ENCODE measurements at places on chromosomes 5 and 9.

DNA sequence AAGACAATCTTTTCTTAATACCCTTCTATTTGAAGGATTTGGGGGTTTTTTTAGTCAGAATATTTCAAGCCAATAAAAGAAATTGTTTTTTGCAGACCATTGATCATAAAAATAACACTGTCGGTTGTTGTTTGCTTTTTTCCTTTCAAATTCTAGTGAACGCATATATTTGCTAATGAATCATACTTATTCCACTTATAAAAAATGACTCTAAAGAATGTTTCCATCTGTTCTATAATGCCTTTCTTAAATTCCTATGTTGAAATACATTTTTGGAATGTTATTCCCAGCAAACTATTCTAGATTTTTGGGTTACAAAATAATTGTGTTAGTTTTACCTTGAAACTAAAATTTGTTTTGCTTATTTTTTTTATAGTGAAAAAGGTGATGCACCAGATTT is 32.2 kb downstream of the CWC27 start:
- DNase-seq: no peak

DNA sequence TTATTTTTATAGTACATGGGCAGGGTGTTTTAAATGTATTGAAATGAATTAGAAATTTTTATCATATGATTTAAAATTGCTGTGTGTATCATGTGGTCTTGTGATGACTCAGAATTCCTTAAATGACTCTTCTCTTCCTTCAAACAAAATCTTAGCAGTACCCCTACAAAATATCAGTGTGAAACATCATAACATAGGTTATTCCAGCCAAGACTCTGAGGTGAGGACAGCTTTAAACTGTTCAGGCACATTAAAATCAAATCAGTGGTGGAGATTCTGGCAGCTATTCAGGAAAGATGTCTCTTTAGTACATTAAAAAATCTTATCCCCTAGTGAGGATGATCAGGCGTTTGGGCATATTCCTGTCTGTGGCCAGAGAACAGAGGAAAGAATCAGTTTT is 174.0 kb downstream of the MAN2A1 start:
- DNase-seq: no peak

- no peak for DNase-seq
Observed at GRCh38 chr5:172766287-172767108, 4.5 kb downstream of the DUSP1 start.

GRCh38 chr9:72480921-72481320 is 40.5 kb upstream of the TMC1 start:
- no peak for DNase-seq

DNA sequence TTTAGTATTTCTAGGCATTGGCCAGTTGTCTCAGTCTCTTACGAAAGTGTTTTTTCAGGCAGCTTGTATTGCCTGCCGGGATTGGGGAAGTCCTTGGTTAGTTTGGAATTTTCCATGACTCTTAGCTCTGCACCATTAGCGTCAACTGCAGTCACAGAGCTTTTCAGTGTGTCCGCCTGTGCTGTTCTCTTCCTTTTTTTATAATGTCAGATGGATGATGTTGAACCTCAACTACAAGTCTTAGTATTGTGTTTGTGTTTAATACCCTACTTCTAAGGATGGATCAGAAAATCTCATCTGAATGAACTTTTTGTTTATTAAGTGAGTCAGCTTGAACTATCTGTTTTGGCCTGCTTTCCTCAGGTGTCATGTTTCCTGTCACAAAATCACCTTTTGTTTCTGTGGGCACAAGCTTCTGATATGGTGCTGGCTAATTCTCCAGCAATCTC is 33.1 kb downstream of the ATP6V0E1 start:
- DNase-seq: no peak

DNA sequence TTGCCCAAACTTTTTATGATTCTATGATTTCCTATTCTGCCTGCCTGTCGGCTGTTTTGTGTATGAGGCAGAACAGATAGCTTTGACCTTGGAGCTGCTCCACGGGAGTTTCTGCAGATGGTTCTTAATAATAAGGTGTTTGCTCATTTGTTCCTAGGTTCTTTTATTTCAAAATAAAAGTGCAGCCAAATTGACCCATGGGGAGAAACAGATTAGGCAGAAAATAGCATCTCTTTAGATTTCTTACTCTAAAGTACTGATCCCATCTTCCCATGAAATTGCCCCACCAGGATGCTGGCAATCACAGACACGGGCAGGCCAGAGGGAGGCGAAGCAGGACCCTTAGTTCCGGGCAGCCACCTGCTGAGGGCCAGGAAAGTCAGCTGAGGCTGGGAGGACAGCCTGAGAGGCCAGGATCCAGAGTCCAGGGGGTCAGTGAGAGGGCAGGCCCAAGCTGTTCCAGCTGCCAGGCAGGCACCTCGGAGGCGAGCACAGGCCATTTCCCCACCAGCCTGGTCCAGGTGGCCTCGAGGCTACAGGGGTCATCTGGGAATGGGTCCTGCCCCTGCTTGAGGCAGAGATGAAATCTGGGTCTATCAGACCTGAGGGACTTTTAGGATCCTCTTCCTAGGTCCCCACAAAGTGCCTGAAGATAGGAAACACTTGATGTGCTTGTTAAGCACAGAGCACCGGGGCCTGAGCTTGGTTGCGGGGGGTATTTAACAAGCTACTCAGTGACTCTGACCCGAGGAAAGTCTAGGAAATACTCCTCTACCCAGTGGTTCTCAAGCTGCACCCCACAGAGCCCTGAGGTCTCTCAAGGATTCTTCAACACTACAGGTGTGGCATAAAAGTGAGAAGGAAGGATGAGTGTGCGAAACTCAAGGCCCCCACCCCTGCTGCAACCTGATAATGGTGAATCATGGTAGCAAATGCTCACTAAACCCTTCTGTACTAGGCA is 145.4 kb downstream of the CMYA5 start:
- no peak for DNase-seq

DNA sequence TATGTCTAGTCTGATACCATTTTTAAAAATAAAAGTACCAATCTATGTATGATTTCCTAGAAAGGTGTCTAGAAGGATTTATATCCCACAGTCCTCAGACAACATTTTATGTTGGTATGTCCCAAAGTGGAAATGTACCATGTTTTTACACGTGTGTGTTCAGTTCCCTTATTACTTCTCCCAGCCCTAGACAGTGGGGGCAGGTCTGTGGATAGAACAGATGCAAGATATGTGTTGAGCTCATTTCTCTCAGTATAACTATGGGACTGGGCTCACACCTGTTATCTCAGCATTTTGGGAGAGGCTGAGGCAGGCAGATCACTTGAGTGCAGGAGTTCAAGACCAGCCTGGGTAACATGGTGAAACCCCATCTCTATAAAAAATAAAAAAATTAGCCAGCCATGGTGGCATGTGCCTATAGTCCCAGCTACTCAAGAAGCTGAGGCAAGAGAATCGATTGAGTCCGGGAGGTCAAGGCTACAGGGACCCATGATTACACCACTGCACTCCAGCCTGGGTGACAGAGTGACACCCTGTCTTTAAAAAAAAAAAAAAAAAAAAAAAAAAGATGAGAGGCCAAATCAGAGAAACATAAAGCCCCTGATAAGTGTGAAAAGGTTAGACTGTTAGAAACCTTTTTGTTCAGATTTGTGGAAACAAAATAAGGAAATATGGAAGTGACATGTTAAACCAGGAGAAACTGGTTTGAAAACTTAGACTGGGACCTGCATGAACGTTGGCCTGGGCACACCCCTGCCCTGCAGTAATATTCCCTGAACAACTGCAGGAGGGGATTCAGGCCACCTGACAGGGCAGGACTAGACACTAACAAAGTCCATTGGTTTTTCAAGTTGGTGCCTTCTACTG is 7.4 kb upstream of the SLC2A8 start:
- DNase-seq: no peak

GRCh38 chr5:45109062-45109461 is 300.3 kb downstream of the MRPS30 start:
- DNase-seq: no peak

DNA sequence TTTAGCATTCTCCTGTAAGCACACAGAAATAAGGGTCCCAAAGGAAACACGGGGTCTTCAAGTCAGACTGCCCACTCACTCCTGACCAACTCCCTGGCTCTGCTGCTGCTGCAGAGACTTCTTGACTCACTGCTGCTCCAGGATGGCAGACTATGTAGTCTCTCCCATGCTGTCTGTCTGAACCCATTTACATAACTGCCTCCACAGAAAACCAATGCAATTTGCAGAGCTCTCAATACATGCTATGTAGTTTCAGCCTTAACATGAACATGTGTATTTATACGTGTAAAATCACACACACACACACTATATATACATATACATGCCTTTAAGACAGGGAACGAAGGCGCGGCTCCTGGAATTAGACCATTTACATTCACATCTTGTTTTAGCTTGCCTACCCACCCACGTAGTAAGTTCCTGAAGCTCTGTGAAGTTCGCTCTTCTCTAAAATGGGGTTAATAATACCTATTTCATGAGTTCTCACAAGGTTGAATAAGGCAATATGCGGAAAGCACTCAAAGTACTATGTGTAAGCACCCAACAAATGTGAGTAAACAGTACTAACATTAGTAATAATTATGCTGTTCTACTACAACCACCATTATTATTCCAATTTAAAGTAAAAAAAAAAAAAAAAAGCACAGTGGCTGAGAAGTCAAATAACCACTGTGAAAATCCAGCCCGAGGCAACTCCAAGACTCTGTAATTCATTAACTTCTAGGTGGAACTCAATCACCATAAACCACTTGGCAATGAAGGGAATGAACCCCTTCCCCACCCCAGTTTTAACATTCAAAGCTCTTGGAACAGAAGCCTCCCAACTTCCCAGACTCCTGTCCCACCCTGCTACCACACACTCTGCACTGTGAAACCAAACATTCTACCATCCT is 31.8 kb downstream of the PRELID2 start:
- DNase-seq: no peak

DNA sequence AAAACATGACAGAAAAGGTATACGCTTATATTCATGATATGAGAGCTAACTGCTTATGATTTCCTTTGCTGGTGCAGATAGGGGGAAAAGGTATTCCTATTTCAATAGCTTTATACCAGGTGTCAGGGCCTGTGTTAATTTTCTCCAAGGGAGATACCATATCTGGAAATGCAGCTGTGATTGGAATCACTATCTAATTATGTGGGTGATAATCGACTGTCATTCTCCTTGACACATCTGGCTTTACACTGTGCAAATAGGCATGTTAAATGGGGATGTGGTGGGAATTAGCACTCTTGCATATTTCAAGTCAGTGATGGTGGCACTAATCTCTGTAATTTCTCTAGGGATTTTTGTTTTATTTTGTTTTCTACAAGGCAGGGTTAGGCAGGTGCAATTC is 611.1 kb downstream of the CDH9 start:
- DNase-seq: no peak

DNA sequence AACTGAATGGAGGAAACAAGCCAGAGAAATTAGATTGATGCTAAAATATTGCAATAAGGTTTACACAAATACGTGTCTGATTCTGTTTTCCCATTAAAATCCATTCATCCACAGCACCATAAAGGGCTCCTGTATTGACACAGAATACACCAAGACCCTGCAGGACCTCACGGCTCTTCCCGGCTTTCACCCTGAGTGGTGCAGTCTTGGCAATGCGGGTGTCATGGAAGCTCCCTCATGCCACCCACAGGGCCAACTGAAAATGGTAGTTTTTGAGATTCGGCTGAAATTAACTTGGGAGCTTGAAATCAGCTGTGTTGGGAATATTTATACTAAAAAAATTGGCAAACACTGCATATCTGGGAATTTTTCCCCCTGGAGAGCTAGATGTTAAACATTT is 17.3 kb upstream of the EXOC3 start:
- peak; percentile 37 for DNase-seq

DNA sequence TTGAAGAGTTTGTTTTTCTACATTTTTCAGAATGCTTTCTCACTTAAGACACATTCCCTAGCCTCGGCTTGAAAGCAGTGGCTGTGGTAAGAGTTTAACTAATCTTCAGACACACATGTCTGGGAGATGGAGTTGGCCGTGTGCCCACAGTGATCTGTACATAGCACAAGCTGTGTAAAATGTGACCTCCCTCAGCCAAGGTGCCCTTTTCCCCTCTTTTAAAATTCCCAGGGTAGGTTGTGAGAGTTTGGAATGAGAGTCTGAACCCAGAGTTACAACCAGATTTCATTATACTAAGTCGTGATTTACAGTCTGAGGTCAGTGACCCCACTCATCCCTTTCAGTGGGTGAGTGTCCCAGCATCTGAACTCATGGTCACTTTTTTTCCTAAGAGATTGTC is 230.4 kb downstream of the DOCK8 start:
- DNase-seq: peak; percentile 1

- no peak for DNase-seq
Observed at GRCh38 chr9:33112094-33112493, 35.6 kb upstream of the SMU1 start.

DNA sequence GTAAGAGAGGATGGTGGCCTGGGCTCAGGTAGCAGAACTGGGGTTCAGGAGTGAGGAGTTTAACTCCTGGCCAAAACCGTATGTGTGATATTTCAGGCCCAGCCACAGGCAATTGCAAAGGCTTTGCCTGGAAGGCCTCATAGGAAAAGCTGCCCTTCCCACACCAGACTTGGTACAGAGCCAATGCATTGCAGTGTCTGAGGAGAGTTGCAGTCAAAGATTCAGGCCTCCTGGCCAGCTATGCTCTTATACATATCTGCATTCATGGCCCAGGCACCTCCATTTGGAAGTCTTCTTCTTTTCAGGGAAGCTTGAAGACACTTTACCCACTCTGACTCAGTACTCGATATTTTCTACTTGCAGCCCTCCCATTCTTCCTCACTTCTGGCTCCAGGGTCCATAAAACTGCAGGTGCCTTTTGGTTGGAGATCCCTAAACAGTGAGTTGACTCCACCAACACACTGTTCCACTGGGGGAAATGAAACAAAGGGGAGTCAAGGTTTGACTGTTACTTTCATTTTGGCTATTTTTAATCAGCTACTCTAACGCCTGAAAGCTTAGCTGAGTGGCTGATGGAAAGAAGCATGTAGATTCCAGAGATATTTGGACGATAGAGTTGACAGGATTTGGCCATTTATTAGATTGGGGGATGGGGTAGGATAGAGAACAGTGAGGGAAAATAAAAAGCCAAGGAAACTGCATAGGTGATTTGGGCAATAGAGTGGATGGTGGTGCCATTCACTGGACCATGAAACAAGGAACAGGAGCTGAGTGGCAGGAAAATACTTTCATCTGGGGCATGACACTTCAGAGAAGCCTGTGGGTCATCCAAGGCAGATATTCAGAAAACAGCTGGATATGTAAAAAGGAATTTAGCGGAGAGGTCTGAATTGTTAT is 30.6 kb upstream of the IL33 start:
- DNase-seq: peak; percentile 89

GRCh38 chr9:89574309-89574708 is 30.5 kb upstream of the GADD45G start:
- no peak for DNase-seq
